Retina (tissue), 1 donor: ENCODE measurements at places on chromosomes 3 and 15.

DNA sequence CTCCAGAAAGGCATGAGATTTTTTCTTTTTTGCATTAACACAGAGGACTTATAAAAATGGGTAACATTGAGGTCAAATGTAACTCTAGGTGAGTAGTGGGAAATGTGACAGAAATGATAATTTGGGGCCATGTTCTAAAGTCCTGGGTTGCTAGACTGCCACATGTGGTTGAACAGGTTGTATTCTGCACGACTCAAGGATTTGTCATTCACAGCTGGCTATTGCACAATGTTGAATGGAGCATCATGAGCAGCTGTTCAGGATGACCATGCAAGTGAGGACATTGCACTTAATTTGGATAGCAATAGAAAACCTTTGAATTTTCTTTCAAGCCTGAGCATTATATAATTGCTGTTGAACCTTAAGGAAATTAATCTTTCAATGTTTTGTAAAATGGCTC lies 396.6 kb downstream of the NAALADL2 start:
- no peak for DNase-seq

DNA sequence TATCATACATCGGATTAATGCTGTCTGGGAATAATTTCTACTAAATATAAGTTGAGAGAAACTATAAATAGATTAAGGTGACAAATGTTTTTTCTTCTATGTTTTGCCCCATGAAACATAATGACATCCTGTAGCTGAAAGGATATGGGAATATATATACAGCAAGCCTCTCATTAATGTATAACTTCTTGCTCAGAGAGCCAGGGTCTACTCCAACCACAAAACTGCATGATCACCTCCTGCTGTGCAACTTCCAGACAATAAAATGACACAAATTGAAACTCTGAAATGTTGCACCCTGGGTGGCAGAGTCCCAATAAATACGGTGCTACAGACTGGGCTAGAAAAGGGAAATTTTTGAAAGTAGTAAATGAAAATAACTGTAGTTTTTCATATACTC lies 571.9 kb upstream of the CBLB start:
- no peak for DNase-seq

DNA sequence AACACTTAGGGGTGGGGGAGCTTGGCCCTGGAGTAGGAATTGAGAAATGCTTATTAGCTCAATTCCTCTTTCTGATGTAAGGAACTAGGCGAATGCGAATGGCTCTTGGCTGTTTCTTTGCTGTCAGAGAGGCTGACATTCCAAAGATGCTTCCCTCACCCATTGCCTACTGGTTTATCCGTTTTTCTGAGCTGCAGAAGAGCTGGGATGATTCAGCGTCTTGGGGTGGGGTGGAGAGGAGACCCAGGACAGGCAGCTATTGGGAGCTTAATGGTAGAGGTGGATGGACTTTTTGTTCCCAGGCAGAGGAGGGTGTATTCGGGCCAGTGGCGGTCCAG lies 9.8 kb downstream of the PLEKHO2 start:
- no peak for DNase-seq

DNA sequence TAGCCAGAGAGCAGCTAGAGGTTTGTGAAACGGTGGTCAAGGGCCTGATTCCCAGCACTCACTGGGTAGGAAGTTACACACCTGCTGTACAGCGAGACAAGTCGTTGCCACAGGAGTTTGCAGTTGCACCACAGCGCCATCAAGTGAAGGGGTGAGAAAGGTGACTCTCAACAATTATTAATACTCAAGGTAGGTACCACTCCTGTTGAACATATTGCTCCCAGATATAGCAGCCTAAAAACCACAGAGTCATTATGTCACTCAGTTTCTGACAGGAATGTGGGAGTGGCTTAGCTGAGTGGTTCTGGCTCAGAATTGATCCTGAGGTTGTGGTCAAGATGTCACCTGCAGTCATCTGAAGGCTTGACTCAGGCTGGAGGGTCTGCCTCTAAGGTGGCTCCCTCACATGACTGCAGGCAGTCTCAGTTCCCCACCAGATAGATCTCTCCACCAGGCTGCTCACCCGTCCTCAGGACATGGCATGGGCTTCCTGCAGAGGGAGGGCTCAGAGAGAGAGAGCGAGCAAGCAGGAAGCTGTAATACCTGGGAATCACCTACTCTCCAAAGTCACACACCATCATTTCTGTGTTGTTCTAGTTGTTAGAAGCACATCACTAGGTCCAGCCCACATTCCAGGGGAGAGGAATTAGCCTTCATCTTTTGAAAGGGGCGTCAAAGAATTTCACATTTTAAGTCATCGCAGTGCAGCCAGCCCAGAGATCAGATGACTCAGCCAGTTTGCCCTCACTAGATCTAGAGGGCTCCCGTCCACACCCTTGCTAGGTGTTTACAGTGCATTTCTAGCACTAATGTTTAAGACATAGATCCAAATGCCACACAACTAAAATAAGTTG lies 17.0 kb upstream of the ANO10 start:
- DNase-seq = no peak

DNA sequence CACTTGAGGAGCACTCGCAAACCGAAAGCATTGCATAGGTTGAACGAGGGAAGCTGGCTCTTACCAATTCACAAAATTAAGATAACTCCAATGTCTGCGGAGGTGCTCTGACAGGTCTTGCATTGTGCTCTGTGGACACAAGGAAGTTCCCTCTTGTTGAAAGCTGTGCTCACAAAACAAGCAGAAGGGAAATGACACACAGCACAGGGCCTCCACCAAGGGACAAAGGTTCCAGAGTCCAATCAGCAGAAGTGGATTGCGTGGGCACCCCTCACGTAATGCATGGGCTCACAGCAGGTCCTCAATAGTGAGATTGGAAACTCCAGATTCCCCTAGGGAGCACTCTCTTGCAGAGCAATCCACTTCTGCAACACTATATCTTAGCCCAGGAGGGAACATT lies 89.9 kb downstream of the ATP10A start:
- DNase-seq = no peak

- no peak for DNase-seq
Observed at GRCh38 chr15:52124270-52124880, 11.8 kb upstream of the BCL2L10 start.

DNA sequence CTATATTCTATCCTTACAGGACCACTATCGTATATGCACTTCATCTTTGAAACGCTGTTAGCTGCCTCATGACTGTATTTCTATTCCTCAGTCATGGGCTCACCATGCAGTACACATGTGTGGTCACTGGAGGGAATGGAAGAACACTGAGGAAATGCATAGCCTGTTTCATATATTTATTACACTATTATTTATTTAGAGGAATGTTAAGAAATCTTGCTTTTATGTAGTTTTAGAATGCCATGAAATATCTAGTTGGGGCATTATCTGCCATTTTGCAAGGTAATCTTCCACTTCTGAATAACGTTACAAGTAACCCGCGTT lies 155.7 kb downstream of the IGF1R start:
- DNase-seq = no peak

GRCh38 chr3:49839193-49839809 lies 17.1 kb downstream of the TRAIP start:
- DNase-seq = peak; percentile 72

DNA sequence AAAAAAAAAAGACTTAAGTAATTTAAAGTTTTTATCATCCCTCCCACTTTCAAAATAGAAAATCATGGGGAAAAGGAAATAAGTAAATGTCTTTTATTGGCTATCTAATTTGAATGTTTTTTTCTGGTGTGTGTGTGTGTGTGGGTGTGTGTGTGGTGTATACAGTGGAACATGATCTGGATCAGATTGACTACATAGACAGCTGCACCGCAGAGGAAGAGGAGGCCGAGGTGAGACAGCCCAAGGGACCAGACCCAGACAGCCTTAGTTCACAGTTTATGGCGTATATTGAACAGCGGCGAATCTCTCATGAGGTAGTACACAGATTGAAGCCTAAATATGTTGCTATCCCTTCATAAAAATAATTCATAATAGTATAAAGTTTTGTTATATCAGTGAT lies 44.5 kb downstream of the LRCH3 start:
- no peak for DNase-seq

- no peak for DNase-seq
Observed at GRCh38 chr3:49718858-49719213, 648 bp downstream of the AMIGO3 start.

- no peak for DNase-seq
Observed at GRCh38 chr3:176650478-176650877, 546.8 kb downstream of the TBL1XR1 start.
